HepG2 (cell line): ENCODE measurements at places on chromosomes 1 and 21. TPM values are rescaled to one million over a fixed set of nuclear protein-coding genes. Genes with fewer than 3 reads are reported as not detected.

- H3K27ac ChIP-seq, result no peak overlapping the region
- no peaks in the 10 kb centered on the region for H3K4me1 ChIP-seq
- H3K4me3 ChIP-seq, result no peak overlapping the region
- no peak for DNase-seq
- H3K36me3 ChIP-seq, result no peaks in the 10 kb centered on the region; the same call in none of the 2 replicates
Measured at GRCh38 chr1:50502147-50502546, 78.9 kb upstream of the DMRTA2 start.

DNA sequence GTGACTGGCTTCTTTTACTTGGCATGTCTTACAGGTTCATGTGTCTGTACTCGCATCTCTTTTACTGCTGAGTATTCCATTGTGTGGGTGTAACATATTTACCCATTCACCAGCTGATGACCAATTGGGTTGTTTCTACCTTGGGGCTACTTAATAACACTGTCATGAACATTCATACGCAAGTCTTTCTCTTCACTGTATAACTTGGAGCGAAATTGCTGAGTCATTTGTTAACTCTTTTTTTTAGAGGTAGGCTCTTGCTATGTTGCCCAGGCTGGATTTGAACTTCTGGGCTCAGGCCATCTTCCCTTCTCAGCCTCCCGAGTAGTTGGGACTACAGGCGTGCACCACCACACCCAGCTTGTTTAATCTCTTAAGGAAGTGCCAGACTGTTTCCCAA is 6.5 kb downstream of the PYCR2 start:
- no peaks in the 10 kb centered on the region for H3K27me3 ChIP-seq
- no peak overlapping the region for H3K4me3 ChIP-seq
- DNase-seq, result no peak
- peaks cover 7% of the 10 kb centered on the region for H3K4me1 ChIP-seq
- no peak overlapping the region for H3K27ac ChIP-seq

GRCh38 chr1:13586001-13586400 is 2.4 kb downstream of the PDPN start:
- DNase-seq, result no peak
- no peaks in the 10 kb centered on the region for H3K36me3 ChIP-seq
- H3K4me3 ChIP-seq, result no peak overlapping the region
- 0 out of 2 replicates have a peak, but pooled peaks cover 3% of the 10 kb centered on the region for H3K27me3 ChIP-seq
- H3K27ac ChIP-seq, result no peak overlapping the region
- H3K4me1 ChIP-seq, result no peaks in the 10 kb centered on the region

DNA sequence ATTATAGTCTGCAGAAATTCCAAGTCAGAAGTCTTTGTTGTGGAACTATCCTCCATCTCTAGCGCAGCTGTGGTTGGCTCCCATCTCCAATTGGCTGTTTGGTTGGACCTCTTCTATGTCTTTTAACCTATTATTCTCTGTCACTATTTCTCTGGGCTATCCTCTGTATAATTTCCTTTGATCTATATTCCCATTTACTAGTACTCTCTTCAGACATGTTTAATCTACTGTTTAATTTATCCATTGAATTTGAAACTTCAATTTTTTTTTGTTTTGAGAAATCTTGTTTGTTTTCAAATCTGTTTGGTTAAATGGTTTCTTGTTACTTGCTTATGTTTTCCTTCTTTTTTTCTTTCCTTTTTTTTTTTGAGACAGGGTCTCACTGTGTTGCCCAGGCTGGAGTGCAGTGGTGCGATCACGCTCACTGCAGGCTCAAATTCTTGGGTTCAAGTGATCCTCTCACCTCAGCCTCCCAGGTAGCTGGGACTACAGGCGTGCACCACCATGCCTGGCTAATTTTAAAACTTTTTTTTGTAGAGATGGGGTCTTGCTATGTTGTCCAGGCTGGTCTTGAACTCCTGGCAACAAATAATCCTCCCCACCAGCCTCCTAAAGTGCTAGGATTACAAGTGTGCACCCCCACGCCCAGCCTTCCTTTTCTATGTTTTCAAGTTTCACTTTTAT is 28.1 kb downstream of the SOAT1 start:
- H3K27me3 ChIP-seq, result no peaks in the 10 kb centered on the region
- H3K4me3 ChIP-seq, result no peak overlapping the region
- peaks cover 25% of the 10 kb centered on the region for H3K36me3 ChIP-seq
- H3K4me1 ChIP-seq, result no peaks in the 10 kb centered on the region
- DNase-seq, result no peak

DNA sequence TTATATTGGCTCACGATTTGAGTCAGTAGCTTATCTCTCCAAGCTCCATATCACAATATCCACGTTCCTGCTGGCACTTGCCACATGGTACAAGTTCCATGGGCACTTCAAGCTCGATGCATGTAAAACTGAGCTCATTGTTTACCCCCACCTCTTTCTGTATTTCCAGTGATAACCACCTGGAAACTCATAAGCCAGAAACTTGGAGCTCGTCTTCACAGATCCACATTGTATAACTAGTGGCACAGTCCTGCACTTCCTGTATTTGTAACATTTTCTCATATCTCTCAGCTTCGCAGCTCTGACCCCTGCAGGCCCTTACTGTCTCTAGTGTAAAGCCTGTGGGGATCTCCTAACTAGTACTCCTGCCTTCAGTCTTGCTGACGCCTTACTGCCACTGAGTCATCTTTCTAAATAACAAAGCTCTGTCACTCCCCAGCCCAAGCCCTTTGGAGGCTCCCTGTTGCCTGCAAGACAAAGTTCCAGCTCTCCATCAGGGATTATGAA is 6.5 kb upstream of the C2CD4D start:
- peaks cover 17% of the 10 kb centered on the region for H3K4me1 ChIP-seq
- H3K4me3 ChIP-seq, result no peak overlapping the region
- H3K27me3 ChIP-seq, result peaks cover 42% of the 10 kb centered on the region; the same call in 2 of the 3 replicates
- H3K36me3 ChIP-seq, result no peaks in the 10 kb centered on the region

NKAIN1 gene
- 0.29 TPM in 1 of 2 replicates, not detected in the other for total RNA-seq

DNA sequence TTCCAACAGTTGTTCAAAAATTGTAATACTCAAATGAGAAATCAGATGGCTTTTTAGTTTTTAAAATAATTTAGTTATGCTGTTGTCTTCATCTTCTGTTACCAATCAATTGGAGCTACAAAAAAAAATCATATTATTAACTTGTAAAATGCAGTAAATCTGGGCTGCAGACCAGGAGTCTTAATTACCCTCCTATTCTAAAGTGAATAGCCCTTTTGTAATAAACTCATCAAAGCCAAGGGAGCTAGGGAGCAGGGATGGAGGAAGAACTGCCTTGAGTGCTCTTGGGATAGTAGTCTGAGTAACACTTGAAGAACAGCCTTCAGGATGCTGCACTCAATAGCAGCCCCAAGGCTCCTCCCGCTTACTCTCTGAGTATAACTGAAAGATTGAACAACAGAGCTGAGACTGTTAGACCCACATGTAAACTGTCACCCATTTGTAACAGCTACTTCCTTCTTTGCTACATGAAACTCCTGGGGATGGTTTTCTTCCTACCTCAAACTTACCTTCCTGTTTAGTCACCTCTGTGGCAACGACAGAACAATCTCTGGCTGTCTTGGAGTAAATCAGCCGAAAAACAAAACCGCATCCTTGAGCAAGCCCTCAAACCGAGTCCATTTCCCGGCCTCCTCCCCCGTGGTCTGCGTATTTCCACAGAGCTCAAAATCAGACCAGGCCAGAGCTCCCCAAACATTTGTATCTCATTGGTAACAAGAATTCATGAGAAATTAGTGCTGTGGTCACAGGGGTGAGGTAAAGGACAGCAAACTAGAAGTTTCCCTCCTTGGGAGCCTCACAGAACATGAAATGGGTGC is 55.9 kb downstream of the CD58 start:
- no peak overlapping the region for H3K27ac ChIP-seq
- peaks cover 9% of the 10 kb centered on the region for H3K4me1 ChIP-seq
- H3K36me3 ChIP-seq, result peaks cover 29% of the 10 kb centered on the region
- DNase-seq, result no peak
- no peak overlapping the region for H3K4me3 ChIP-seq
- no peaks in the 10 kb centered on the region for H3K27me3 ChIP-seq

TRIM17 gene
- total RNA-seq, result 0.64 TPM in 1 of 2 replicates, not detected in the other
